ENCODE measurements at places on chromosomes 4 and X. TPM values are rescaled to one million over a fixed set of nuclear protein-coding genes. Genes with fewer than 3 reads are reported as not detected.

DNA sequence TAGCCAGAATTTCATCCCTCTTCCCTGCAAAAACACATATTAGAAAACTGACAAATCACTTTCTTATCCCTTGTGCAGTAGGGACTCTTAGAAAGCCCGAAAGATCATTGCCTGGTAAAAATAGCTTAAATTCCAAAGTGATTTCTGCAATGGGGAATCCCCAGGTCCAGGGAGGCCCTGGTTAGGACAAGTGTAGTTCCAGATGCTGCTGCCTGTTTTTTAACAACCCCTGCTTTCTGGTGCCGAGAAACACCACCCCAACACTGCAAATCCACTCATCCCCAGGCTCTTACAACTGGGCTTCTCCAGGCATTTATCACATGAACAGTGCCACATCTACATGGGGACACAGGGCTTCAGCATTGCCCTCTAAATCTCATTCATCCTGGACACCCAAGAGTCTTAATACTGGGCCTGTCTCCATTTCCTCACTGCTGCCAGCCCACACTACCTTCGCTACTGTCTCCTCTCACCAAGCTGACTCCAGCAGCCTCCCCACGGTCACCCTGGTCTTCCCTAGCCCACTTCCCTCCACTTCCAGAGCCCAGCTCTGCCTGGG lies 112.2 kb upstream of the PSAPL1 start:
- DNase-seq: no peak
- no peak overlapping the region for H3K4me3 ChIP-seq
- no peak overlapping the region for H3K27ac ChIP-seq
- H3K27me3 ChIP-seq: peaks cover 3% of the 10 kb centered on the region
- no peaks in the 10 kb centered on the region for H3K4me1 ChIP-seq
- peaks cover 4% of the 10 kb centered on the region for H3K36me3 ChIP-seq

DNA sequence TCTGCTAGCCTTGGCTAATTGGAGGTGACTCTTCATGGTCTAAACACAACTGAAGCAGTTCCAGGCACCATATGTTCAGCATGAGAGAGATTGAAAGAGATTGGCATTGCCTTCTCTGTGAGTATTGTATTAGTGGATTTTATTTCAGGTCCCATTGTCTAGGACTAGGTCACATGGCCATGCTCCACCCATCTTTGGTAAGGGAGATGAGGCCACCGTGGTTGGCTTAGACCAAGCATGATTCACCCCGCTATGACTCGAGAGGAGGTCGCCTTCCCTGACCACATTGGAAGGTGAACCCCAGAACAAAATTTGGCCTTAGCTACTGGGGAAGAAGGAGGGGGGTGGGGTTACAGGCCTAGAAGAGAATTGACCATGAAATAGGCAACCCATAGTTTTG lies 109.9 kb upstream of the BCOR start:
- H3K27me3 ChIP-seq: no peaks in the 10 kb centered on the region
- DNase-seq: no peak
- no peaks in the 10 kb centered on the region for H3K4me1 ChIP-seq
- H3K36me3 ChIP-seq: no peaks in the 10 kb centered on the region

DNA sequence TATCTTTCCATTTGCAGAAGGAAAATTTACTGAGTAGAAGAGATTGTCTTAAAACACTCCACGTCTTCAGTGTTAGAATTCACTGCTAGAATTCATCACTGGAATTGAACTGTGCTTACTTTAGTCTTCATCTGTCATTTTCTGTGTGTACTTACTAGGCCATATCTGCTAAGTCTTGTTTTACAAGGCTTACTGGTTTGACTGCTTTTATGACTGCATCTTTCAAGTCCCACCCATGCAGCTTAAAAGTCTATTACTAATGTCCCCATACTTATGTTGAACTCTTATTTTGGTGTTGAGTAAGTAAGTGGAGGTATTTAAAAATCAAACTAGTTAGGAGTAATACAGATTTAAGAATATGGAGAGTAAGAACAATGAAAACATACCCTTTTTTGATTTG lies 14.6 kb downstream of the CLCN3 start:
- no peak overlapping the region for H3K27ac ChIP-seq
- no peak for DNase-seq
- H3K27me3 ChIP-seq: no peaks in the 10 kb centered on the region
- H3K36me3 ChIP-seq: no peaks in the 10 kb centered on the region
- no peak overlapping the region for H3K4me3 ChIP-seq
- H3K4me1 ChIP-seq: peaks cover 1% of the 10 kb centered on the region

GRCh38 chr4:1446502-1447386 lies 40.5 kb upstream of the NKX1-1 start:
- H3K36me3 ChIP-seq: no peaks in the 10 kb centered on the region
- no peak for DNase-seq
- H3K27me3 ChIP-seq: no peaks in the 10 kb centered on the region
- H3K27ac ChIP-seq: no peak overlapping the region
- no peak overlapping the region for H3K4me3 ChIP-seq

DNA sequence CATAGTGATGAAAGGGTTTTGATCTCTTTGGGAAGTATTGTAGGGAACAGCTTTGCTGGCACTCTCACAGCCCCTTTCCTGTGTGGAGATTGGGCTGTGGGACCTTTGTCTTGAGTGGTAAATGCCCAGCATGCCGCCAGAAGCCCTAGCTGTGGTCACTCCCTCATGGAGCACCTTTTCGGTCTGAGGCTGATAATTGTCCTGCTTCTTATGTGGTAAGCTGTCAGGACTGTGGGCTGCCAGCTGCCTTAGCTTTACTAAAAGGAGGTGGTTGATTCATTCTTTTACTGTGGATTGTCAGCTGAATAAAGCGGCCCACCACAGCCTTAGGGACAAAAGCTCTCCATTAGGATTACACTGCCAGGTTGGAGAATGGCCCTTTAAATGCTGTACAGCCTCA lies 7.1 kb downstream of the PASD1 start:
- no peaks in the 10 kb centered on the region for H3K27me3 ChIP-seq
- H3K27ac ChIP-seq: no peak overlapping the region
- DNase-seq: no peak
- no peak overlapping the region for H3K4me3 ChIP-seq

The CCKAR gene
- total RNA-seq: not detected

The XAGE1A gene
- total RNA-seq: not detected

The OCIAD1 gene
- total RNA-seq: 163 TPM

GRCh38 chr4:140515423-140515822 lies 8.5 kb upstream of the ELMOD2 start:
- no peak for DNase-seq
- H3K27ac ChIP-seq: no peak overlapping the region
- H3K36me3 ChIP-seq: no peaks in the 10 kb centered on the region
- no peak overlapping the region for H3K4me3 ChIP-seq
- peaks cover 4% of the 10 kb centered on the region for H3K4me1 ChIP-seq
- H3K27me3 ChIP-seq: peaks cover 3% of the 10 kb centered on the region

The PAGE5 gene
- total RNA-seq: not detected

The PLAC8 gene
- total RNA-seq: 1.0 TPM

The GPC3 gene
- 4.2 TPM for total RNA-seq

The GPR143 gene
- total RNA-seq: not detected

DNA sequence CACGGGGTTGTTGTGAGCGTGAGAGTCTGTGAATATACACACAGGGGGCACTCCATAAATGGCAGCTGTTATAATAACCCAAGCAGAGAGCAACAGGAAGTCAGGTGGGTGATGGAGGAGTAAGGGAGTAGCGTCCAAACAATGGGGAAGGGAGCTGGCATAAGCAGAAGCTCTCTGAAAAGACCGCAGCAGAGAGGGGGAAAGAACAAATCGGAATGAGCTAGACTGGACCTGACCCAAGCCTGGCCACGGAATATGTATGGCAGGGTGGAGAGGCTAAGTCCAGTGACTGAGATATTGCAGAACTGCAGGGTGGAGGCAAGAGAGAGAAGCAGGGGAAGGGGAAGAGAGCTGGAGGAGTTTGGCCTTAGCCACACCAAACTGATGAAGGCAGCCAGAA lies 6.5 kb upstream of the GJB1 start:
- H3K4me3 ChIP-seq: no peak overlapping the region
- H3K36me3 ChIP-seq: no peaks in the 10 kb centered on the region
- no peaks in the 10 kb centered on the region for H3K27me3 ChIP-seq
- no peak for DNase-seq
- H3K4me1 ChIP-seq: no peaks in the 10 kb centered on the region

The MAGEA9B gene
- total RNA-seq: not detected

GRCh38 chr4:17635056-17635455 lies 20.6 kb downstream of the MED28 start:
- H3K27ac ChIP-seq: no peak overlapping the region
- no peak for DNase-seq
- H3K4me3 ChIP-seq: no peak overlapping the region
- H3K27me3 ChIP-seq: no peaks in the 10 kb centered on the region

DNA sequence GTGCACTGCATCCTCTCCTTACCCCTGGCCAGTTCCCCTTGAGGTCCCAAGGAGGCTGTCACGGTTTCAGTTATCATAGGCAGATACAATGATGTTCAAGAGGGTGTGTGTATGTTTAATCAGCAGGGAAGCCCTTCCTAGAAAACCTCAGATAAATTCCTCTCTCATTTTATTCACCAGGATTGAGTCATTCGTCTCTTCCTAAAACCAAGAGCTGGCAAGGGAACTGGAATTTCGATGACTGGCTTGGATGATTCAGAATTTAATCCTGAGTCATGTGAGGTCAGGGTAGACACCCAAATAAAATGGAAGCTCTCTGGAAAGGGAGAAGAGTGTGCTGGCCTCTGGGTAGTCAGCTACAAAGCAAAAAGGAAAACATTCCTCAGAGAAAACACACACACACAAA lies 106.2 kb upstream of the RAPGEF2 start:
- peaks cover 4% of the 10 kb centered on the region for H3K4me1 ChIP-seq
- no peak overlapping the region for H3K4me3 ChIP-seq
- no peaks in the 10 kb centered on the region for H3K27me3 ChIP-seq
- H3K36me3 ChIP-seq: no peaks in the 10 kb centered on the region

The ANK2 gene
- total RNA-seq: 1,513 TPM

GRCh38 chr4:78809928-78810835 lies 34.0 kb downstream of the BMP2K start:
- no peak overlapping the region for H3K4me3 ChIP-seq
- DNase-seq: no peak
- H3K27me3 ChIP-seq: no peaks in the 10 kb centered on the region
- peaks cover 6% of the 10 kb centered on the region for H3K36me3 ChIP-seq

GRCh38 chr4:163680386-163681098 lies 186.1 kb downstream of the TMA16 start:
- H3K27ac ChIP-seq: no peak overlapping the region
- no peaks in the 10 kb centered on the region for H3K27me3 ChIP-seq
- H3K36me3 ChIP-seq: no peaks in the 10 kb centered on the region
- H3K4me1 ChIP-seq: no peaks in the 10 kb centered on the region

The EDNRA gene
- not detected for total RNA-seq

DNA sequence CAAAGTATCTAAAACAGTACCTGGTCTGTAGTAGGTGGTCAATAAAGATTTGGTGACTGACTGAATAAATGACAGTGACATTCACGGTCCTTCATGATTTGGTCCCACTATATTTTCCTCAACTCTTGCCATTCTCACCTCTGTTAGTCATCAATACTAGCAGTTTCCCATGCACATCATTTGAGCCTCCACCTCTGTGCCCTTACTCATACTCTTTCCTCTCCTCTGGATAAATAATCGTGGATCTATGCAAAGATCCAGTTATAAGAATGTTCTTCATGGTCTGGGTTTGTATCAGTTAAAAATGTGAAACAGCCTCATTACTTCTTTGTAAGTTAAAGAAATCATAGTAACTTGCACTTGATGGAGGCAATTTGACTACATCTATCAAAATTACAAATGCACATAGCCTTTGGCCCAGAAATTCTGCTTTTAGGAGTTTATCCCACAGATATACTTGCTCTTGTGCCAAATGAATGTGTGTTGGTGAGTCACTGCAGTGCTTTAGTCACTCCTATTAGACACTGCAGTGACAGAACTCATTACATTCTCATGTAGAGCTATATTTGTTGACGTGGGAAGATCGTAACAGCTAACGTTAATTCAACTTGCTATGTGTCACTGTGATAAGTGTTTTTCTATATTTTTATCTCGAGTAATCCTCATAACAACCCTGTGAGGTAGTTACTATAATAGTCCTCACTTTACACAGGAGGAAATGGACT lies 121.9 kb upstream of the SMIM10 start:
- no peak for DNase-seq
- no peak overlapping the region for H3K4me3 ChIP-seq
- H3K27me3 ChIP-seq: peaks cover 8% of the 10 kb centered on the region
- H3K36me3 ChIP-seq: no peaks in the 10 kb centered on the region
- no peaks in the 10 kb centered on the region for H3K4me1 ChIP-seq

The BANK1 gene
- not detected for total RNA-seq

DNA sequence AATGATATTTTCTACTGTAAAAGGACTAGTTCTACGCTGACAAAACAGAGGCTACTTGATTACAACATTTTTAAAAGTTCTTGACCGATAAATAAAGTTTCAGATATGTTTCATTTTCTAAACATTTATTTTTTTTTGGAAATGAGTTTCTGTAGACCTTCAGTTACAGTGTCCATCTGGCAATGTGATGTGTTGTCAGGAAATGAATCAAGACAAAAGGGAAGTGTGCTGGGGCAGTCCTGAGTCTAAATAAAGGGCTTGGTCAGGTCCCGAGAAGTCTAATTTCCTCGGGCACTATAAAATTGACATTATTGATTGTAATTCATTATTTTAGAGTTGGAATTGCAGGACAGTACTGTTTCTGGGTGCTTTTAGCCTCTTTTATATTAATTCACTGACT lies 57.0 kb upstream of the FTHL17 start:
- H3K4me1 ChIP-seq: no peaks in the 10 kb centered on the region
- H3K27ac ChIP-seq: no peak overlapping the region
- no peaks in the 10 kb centered on the region for H3K27me3 ChIP-seq

The CCDC120 gene
- 17.6 TPM for total RNA-seq

DNA sequence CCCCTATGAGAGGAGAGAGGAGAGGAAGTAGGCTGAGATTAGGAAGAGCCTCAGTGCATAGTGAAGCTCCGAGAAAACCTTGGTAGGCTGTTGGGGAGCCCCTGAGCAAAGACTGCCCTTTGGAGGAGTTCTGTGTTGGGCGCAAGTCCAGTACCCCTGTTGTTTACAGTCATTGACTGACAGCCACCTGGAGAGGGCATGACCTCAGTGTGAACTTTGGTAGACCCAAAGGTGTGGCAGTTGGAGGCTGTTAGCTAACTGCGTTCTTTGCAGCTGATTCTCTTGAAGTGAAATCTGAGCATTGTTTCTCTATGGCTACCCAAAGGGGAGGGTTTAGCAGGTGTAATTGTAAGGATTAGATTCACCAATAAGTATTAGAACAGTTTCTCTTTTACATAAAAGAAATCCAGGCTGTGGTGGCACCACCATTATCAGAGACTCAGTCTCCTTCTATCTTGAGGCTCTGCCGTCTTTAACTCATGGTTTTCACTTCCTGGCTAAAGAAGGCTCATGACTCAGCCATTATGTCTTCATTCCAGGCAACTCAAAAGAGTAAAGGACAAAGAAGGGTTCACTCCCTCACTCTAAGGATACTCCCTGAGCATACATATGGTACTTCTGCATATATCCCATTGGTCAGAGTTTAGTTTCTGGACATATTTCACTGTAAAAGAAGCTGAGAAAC lies 33.4 kb downstream of the ANXA3 start:
- DNase-seq: no peak
- peaks cover 1% of the 10 kb centered on the region for H3K27me3 ChIP-seq
- no peak overlapping the region for H3K4me3 ChIP-seq
- no peaks in the 10 kb centered on the region for H3K36me3 ChIP-seq
- H3K27ac ChIP-seq: no peak overlapping the region
- H3K4me1 ChIP-seq: no peaks in the 10 kb centered on the region
